Activated CD4-positive, alpha-beta T cell treated with anti-CD3 and anti-CD28 coated beads for 1 hour (primary cell): ENCODE measurements at places on chromosomes 5 and 9.

DNA sequence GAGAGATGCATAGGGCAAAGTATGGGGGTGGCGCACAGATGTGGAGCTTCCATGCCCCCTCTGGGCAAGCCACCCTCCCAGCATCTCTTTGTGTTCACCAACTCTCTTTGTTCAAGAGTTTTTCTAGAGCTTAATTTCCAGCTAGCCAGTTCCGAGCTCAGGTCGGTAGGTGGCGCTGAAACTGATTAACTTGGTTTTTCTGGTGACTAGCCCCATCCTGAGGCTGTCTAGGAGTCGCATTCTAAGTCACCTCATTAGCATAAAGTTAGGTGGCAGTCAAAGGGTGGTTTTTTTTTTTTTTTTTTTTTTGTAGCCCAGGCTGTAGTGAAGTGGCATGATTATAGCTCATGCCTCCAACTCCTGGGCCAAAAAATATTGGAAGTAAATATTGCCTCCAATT lies 476.4 kb downstream of the KDM4C start:
- no peak for DNase-seq

DNA sequence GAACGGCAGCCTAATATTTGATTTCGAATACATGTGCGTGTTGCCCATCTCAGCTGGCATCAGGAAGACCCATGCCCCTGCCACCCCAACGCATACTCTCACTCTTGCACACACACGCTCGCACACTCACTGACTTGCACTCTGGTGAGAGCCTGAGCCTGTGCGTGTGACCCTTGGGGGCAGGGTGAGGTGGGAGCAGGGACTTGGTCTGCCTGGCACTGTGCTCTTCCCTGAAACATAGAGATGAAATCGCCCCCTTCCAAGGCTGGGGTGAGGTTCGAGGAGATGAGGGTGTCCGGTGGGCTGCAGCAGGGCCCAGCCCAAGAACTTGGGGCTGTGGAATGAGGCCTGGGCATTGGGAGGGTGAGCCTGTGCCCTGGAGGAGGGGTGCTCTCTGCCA lies 1.2 kb downstream of the LCN9 start:
- no peak for DNase-seq

- DNase-seq, result no peak
Observed at GRCh38 chr9:97602430-97602829, 30.7 kb downstream of the TSTD2 start.

- no peak for DNase-seq
Observed at GRCh38 chr9:97788763-97789663, 64.0 kb upstream of the FOXE1 start.

DNA sequence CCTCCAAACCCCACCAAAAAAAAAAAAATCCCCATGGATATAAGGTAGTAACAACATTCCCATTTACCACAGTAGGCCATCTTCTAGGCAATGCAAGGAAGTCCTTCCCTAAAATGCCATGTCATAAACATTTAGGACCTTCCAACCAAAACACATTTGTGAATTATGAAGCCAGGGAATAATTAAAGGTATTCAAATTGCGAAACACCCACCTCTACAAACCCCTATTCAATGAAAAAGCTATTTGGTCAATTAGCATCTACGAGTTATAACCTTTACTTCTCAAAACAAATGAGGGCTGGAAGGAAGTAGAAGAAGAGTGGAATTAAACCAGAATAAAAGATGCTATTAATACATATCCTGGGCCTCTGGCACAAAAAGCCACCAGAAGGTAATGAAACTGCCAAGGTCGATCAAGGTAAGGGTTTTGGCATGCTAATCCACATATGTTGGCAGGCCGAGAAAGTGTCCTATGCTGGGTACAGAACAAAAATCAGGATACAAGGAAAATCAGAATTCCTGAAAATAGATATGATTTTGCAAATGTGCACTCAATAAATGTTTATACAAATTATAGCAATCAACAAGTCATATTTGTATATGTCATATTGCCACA lies 47.7 kb downstream of the MTMR12 start:
- DNase-seq, result no peak

GRCh38 chr5:76074487-76075065 lies 8.6 kb upstream of the SV2C start:
- no peak for DNase-seq

- DNase-seq, result no peak
Observed at GRCh38 chr5:78768781-78769380, 120.3 kb upstream of the LHFPL2 start.

DNA sequence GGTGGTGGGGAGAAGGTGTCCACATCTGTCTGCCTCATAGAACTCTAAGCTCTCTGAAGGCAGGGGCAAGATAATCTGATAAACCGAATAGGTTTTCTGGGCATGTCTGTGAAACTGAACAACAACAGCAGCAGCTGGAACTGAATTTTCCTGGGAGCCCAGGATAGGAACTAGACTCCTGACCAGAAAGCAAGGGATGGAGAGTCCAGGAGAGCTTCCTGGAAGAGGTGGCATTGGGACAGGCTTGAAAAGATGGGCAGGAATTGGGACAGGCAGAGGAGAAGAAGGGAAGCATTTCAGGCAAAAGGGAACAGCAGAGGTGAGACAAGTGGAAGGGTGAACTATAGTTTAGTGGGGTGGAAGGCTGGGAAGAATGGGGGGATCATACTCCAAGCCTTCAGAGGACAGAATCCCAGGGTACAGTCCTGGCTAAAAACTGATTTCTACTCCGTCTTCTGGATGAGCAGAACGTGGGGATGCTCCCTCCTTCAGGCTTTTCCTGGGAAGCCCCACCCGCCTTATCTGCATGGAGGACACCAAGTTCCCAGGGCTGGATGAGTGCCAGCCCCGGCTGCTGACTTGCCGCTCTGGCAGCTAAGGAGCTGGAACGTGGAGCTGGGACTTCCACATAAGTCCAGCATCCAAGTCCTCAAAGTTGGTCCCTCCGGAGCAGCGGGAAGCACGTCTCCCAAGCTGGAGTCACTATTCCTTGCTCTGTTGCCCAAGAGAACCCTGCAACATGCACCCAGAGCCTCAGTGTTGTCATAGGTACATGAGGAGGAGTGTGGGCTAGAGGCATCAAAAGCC lies 13.9 kb upstream of the KIF12 start:
- DNase-seq, result no peak

DNA sequence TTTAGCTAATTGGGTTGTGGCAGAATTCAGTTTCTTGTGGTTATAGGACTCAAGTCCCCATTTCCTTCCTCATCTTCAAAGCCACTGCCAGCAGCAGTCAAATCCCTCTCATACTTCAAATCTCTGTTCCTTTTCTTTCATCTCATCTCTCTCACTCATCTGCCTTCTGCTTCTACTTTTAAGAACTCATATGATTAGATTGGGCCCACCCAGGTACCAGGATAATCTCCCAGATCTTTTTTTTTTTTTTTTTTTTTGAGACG lies 8.0 kb upstream of the REEP5 start:
- DNase-seq, result no peak

DNA sequence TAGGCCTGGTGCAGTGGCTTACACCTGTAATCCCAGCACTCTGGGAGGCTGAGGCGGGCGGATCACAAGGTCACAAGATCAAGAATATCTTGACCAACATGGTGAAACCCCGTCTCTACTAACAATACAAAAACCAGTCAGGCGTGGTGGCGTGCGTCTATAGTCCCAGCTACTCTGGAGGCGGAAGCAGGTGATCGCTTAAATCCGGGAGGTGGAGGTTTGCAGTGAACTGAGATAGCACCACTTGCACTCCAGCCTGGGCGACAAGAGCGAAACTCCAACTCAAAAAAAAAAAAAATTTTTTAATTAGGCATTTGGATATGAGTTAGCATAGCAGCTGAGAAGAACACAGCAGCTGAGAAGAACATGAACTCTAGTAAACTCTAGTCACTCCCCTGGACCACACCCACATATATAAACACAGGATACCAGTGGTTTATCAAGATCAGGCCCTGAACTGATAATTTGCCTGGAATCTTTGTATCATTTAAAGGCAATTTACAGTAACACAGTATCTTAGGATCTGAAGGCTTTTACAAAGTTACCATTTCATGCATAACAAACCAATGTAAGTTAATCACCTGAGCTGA lies 4.6 kb upstream of the UGCG start:
- DNase-seq, result no peak

GRCh38 chr5:89421035-89421434 lies 538.1 kb upstream of the MEF2C start:
- no peak for DNase-seq

- DNase-seq, result no peak
Observed at GRCh38 chr9:110198357-110198756, 9.6 kb downstream of the C9orf152 start.

DNA sequence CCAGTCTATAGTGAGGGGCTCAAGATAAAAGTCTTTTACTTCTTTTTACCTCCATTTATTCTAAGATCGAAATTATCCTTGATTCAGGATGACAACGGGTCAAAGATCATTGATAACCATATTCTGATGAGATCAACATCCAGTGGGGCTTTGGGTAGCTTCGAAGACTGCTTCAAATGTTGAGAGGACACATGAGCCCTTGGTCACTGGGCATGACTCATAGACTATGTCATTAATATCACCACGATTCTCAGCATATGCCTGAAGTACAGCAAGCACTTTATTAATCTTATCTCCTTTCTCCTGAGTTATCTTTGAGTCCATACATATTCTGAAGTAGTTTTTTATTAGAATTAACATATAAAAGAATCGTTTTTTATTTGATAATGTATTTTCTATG lies 117.1 kb upstream of the DAB2 start:
- no peak for DNase-seq

- DNase-seq, result no peak
Observed at GRCh38 chr5:129271308-129271707, 176.8 kb downstream of the ISOC1 start.

GRCh38 chr5:66814146-66814991 lies 218.2 kb downstream of the MAST4 start:
- DNase-seq, result no peak

- no peak for DNase-seq
Observed at GRCh38 chr9:11064909-11065308, 452.1 kb upstream of the PTPRD start.

- DNase-seq, result peak; percentile 27
Observed at GRCh38 chr9:128818839-128819715, 777 bp downstream of the ENDOG start.

GRCh38 chr5:95281226-95281625 lies 3.7 kb downstream of the MCTP1 start:
- no peak for DNase-seq

GRCh38 chr9:99019510-99020331 lies 76.0 kb downstream of the COL15A1 start:
- DNase-seq, result no peak

DNA sequence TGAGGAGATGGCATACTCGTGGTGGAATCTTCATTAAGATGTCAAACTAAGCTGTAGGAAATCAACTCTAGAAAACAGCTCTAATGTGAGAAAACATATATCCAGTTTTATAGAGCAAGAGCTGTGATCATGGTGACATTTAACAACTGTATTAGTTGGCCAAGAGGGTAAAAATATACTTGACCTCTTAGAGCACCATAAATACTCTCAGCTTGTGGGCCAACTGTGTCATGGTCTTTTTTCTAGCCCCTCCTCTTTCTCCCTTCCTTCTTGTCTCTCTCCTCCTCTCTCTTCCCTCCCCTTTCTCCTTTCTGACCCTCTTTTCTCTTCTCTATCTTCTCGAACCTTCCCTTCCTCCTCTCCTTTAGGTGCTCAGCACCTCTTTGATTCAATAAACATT lies 54.7 kb downstream of the TMC1 start:
- DNase-seq, result no peak

DNA sequence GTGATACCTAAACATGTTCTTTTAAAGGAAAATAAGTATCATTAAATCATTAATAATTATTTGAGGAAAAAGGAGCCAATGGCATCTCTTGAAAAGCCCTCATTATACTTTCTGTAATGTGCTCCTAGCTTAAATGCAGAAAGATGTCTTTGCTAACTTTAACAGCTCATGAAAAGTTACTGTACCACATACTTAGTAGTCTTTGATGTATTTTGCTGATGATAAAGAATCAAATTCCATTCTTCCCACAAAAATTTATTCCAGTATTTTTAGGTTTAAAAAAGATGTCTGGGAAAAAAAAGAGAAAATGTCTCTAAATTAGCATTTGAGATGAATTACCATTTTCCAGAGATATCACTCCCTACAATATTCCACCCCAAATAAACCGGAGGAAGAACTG lies 112.5 kb downstream of the PPP2R2B start:
- DNase-seq, result no peak

DNA sequence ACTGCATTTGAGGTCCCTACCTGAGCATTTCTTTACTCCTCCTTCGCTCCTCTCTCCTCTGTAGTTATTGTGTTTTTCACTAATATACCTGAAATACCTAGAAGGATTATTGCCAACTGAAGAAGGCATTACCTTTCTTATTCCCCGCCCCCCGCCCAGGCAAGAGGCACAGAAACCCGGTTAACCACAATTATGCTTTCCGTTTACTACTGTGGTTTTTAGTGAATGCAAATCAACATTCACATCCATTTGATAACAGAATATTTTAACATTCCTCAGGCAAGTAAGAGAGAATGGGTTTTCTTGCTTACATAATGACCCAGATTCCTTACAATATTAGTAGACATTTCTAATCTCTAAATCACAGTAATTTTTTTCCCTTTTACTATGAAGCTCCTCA lies 136.9 kb downstream of the PCSK5 start:
- no peak for DNase-seq

GRCh38 chr5:108459769-108460168 lies 77.9 kb upstream of the FBXL17 start:
- DNase-seq, result no peak

- DNase-seq, result no peak
Observed at GRCh38 chr9:20835377-20836286, 151.6 kb downstream of the FOCAD start.

- DNase-seq, result no peak
Observed at GRCh38 chr5:178624631-178625546, 2.0 kb downstream of the CLK4 start.

DNA sequence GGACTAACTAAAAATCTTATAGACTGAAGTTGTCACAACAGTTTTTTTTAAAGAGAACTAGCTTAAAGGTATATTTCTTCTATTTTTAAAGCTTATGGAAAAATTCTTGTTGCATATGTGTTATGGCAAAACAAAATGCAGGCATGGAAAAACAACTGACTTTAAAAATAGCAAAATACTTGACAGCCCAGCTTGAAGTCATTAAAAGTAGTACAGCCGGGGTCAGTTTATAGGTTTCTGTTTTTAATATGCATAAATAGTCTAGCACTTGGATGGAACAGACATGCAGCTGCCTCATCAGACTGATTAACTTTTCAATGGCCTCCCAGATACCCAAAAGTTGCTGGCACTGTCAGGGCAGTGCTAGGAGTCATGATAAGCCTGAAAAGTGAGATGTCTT lies 22.3 kb upstream of the ARL15 start:
- DNase-seq, result no peak
